ENCODE measurements at places on chromosomes 12 and 14.

DNA sequence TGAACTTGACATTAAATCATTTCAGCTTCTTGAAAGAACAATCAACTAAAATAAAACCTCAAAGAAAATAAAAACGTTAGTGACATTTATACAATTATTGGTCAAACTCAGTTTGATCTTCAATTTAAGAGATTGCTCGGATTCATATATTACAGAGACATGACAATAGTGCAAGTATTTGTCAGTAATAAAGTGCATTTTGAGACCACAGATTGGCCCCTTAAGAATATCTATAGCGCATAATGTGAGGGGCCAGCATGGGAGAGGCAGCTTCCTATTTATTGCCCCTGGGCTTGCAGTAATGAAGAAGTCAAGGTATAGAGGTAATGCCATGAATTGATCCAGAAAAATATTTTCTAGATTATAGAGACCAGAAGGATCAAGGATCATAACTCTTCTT, 552.3 kb downstream of the VRK1 start:
- no peak for DNase-seq

GRCh38 chr14:101708853-101709532, 52.5 kb upstream of the PPP2R5C start:
- DNase-seq, result no peak

GRCh38 chr14:94921882-94922585, 152.1 kb upstream of the GSC start:
- DNase-seq, result peak; percentile 9

DNA sequence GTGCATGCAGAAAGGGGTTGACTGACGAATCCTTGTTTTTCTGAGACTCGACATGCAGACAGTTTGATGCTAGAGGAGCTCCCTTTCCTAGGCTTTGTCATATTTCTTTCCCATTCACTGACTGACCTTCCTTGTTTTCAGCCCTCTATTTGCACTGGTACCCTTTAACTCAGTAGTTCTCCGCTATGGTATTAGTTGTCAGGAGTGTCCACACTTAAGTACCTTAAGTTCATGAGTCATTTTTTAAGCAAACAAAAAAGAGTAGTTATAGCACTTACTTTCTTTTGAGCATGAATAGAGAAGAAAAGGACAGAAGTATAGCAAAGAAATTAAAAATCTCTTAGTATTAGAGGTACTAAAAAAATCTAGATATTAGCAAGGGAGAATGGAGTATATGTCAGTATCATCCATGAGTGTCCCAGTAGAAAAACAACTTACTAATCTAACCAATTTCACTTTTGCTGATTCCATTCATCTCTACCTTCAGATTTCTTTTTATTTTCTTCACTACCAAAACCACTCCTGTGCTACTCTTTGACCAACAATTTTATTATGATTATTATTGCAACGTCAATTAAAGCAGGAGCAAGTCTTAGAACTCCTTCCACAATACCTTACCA, 8.3 kb downstream of the ATP2B1 start:
- no peak for DNase-seq

GRCh38 chr12:116325336-116325664, 47.8 kb upstream of the MED13L start:
- DNase-seq, result no peak

GRCh38 chr14:91029456-91030217, 30.8 kb downstream of the RPS6KA5 start:
- peak; percentile 2 for DNase-seq

GRCh38 chr14:104939666-104940410, 15.2 kb downstream of the PLD4 start:
- DNase-seq, result no peak

GRCh38 chr14:66105815-66106214, 380.4 kb upstream of the CCDC196 start:
- peak; percentile 59 for DNase-seq

DNA sequence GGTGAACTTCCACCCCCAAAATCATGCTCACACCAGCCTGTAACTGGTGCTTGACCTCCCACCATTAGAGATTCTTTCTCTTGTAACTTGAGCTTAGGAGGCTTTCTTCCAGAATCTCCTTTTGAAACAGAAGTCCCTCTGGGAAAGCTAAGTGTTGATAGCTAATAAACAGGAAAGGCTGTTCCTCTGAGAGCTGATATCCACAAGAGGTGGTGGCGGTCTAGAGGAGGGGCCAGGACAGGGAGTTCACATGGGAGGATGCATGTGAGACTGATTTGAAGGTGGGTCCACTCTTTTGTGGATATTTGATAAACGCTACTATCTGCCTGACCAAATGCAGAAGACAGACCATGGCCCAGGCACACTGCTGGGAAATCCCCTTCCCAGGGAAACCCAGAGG, 10.2 kb upstream of the PRMT8 start:
- no peak for DNase-seq

GRCh38 chr12:51938726-51939125, 12.8 kb upstream of the ACVR1B start:
- no peak for DNase-seq

DNA sequence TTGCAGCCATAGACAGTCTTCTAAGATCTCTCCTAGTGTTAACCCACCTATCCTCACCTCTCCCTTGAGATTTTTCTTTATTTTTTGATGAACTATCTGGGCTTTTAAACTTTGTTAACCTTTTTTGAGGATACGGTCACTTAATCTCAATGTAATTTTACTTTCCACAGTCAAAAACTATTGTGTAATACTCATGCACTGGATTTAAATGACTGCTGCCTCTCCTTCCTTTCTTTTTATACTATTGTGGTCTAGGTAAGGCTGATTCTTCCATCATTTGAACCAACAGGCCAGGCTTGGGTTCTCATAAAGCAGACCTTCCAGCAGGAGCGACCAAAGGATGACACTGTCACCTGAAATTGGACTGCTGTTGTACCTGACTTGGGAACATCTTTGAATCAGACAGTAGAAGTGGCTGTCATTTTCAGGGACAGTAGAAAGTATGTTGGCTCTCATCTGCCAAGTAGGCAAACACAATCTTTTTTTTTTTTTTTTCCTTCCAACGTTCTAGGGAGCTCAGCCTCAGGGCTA, 689 bp upstream of the PDE3A start:
- DNase-seq, result no peak

- DNase-seq, result peak; percentile 14
Measured at GRCh38 chr12:69330475-69331473, 17.4 kb upstream of the LYZ start.

GRCh38 chr12:62700091-62700880, 233.7 kb downstream of the MON2 start:
- peak; percentile 47 for DNase-seq

- peak; percentile 65 for DNase-seq
Measured at GRCh38 chr14:37150414-37150813, 22.0 kb downstream of the SLC25A21 start.

GRCh38 chr12:77947330-77947729, 116.6 kb downstream of the NAV3 start:
- peak; percentile 73 for DNase-seq

DNA sequence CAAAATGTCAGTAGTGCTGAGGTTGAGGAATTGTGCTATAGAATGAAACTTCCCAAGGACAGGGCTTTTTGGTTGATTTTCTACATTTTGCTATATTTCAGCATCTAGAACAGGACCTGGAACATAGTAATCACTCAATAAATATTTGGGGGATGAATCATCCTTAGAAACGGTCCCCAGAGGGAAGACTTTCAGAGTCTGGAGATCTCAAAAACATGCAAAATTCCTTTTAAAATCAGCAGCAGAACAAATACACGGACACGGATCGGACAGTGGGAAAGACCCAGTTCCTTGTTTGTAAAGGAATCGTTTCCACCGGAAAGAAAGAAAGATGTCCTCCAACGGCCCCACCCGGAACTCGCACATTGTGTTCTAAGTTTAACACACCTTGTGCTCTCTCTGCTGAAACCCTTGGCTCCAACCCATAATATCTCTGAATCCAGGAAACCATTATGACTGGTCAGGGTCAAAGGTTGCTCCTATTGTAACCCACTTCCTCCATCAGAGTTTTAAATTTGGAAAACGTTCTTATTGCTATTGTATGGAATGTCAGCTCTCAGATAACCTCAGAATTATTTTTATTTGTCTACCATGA, 617.2 kb downstream of the MED13L start:
- DNase-seq, result peak; percentile 49

- no peak for DNase-seq
Measured at GRCh38 chr14:57918791-57919190, 52.9 kb upstream of the SLC35F4 start.

GRCh38 chr14:25518364-25518763, 468.4 kb upstream of the STXBP6 start:
- no peak for DNase-seq

DNA sequence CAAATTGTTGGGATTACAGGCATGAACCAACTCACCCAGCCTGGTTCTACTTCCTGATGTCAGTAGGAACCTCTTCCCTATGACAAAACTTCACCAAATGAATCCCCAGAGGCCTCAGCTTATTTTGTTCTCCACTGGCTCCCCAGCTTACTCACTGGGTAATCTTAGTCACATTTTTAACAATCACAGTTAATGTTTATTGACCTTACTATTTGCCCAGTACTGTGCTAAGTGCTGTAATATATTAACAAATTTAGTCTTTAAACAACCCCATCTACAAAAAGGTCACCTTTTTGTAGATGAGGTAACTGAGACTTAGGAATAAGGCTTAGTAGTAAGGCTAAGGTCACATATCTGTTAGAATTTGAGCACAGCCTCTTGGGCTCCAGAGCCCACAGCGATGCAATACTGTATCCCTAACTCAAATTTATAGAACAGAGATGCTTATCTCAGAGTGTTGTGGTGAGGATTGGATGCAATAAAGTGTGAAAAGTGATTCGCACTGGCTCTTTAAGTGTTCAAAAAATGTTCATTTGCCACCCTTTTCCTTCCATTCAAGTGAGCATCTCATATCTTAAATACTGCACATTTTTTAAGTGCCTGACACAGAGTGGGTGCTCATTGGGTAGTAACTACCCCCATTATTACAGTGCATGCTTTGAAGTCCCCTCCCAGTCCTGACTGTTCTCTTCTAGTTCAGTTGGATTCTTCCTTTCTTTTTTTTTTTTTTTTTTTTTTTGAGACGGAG, 146.4 kb upstream of the ARHGAP5 start:
- no peak for DNase-seq

- DNase-seq, result peak; percentile 14
Measured at GRCh38 chr12:45918818-45919217, 71.6 kb downstream of the SCAF11 start.

GRCh38 chr14:105180592-105181548, at the start of gene NUDT14:
Gene NUDT14, minus strand, starts transcription at chr14:105181312. Its CDS starts 103 bp downstream, at chr14:105181209.
- DNase-seq, result peak; percentile 54

DNA sequence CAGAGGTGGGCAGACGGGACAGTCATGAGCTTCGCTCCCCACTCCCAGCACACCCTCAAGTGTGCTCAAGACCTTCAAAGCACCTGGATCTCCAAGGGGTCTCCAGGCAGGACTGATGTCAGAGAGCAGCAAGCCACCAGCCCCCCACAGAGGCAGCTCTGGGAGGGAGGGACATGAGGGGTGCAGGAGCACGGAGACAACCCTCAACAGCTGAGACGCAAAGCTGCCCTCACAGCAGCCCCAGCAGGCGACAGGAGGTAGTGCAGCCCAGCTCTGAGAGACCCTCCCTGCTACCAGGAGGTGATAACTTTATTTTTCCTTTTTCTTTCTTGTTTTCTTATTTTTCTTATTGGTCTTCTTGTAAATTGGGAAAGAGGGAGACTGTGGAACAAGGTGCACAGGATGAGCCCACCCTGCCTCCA, 17.9 kb downstream of the SIVA1 start:
- peak; percentile 26 for DNase-seq

- DNase-seq, result no peak
Measured at GRCh38 chr12:47814539-47815170, 5.0 kb downstream of the HDAC7 start.

DNA sequence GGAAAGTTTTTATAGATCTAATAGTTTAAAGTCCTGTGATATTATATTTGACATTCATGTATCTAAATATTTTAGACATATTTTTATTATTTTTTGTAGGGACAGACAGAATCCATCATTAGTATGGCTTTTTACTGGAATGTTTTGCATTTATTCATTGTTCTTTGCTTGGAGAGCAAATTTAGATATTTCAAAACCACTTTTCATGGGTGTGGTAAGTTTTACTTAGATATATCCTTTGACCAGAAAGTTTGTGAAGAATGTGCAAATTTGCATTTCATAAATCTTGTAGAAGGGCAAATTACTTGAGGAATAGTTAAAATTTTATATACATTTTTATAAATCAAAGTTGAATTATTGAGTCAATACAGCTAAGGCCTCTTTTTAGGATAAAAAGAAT, 37.5 kb downstream of the TMEM260 start:
- no peak for DNase-seq

- DNase-seq, result no peak
Measured at GRCh38 chr12:2363836-2364609, 311.2 kb downstream of the CACNA1C start.

- no peak for DNase-seq
Measured at GRCh38 chr12:11765421-11765816, 115.9 kb downstream of the ETV6 start.

DNA sequence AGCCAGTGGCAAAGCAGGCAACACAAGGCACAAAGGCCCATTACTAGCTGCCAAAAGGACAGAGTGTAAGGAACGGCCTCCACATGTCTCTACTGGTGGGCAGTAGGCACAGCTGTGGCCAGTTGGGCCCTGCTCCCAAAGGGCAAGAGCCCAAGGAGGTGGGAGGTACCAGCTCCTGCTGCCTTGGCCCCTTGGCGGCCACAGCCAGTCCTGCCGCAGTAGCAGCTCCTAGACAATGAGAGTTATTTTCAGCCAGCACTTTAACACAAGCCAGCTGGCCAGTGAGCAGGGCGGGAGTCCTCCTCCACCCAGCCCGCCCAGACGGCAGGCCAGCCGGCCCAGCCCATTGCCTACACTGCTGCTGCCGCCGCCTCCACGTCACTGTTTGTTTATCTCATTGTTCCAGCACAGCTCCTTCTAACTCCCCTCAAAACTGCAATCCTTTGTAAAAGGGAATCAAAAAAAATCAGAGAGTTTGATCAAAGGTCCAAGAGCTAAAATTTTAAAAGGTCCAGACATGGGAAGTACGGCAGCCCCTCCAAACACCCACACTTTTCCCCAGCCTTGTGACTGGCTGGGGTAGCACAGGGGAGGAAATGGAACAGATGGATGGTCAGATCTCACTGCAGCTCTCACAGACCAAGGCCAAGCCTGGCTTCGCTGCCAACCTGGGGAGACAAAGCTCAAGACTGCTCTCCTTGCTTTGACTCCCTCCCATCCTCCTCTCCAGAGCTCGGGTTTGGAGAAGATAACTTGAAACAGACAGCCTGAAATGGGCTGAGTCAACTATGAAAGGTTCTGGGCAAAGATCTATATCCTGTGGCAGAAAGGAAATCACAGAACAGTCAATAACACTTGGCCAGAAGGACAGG, 33.5 kb downstream of the FMNL3 start:
- peak; percentile 98 for DNase-seq

DNA sequence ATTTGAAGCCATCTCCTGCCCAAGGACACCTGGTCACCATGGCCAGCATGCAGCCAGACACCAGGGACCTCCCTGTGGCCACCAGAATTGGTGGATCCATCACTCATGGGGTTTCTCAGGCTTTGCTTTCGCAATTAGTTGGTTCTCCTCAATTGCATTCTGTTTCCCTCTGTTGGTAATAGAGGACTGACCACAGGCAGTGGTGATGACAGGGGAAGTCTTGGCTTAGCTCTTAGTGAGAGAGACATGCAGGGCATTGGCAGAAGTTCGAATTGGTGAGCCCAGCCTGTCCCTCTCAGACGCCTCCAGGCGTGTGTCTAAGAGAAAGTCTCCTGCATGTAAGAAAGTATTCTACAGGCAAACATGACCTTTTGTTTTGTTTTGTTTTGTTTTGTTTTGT, 21.3 kb downstream of the HCAR2 start:
- DNase-seq, result peak; percentile 79

- DNase-seq, result peak; percentile 70
Measured at GRCh38 chr14:69535230-69535848, 39.3 kb downstream of the CCDC177 start.

- DNase-seq, result peak; percentile 53
Measured at GRCh38 chr12:111462210-111462769, 56.6 kb downstream of the SH2B3 start.

Data from cardiac fibroblast (primary cell).